ENCODE measurements at places on chromosomes 4 and X. TPM values are rescaled to one million over a fixed set of nuclear protein-coding genes. Genes with fewer than 3 reads are reported as not detected.

The MAGEA12 gene
- not detected for total RNA-seq

The SRPK3 gene
- not detected for total RNA-seq

- no peak for DNase-seq
Observed at GRCh38 chrX:118723376-118723775, 4.0 kb upstream of the IL13RA1 start.

DNA sequence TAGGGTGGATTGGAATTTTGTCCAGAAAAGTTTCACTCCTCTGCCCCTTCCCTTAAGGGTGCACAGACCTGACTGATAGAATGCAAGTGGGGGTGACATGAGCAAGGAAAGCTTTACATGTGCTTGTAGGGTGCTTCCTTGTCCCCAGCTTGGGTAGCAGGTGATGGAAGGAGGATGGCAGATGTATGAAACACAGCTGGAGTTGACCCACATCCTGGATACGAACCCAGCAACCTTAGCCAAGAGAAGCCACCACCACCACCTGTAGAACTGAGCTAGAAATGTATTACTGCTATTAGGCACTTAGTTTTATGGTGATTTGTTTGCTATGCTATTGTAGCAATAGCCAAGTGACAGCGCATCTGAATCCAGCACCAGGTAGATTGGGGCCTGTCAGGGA is 227.4 kb downstream of the HS3ST1 start:
- no peak for DNase-seq

GRCh38 chr4:70589785-70590184 is 2.3 kb upstream of the AMBN start:
- no peak for DNase-seq

- DNase-seq, result no peak
Observed at GRCh38 chrX:54029529-54030143, 14.6 kb downstream of the PHF8 start.

Measured in T-helper 17 cell (primary cell).